ENCODE measurements at places on chromosomes 4 and X.

DNA sequence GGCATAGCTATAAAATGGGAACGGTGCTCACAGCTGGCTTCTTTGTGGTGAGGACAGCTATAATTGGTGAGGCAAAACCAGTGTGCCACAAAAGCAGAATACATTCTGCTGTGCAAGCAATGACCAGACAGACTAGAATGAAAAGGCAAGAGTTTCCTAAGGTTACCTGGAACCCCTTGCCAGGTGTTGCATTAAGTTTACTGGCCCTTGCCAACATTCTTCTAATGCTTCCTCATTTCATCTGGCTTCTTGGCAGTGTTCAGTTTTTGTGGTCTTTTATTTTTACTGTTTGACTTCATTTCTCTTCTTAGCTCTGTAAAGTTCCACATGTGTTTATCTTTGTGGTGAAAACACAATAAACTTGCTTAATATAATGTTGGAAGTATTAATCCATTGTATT, 131.4 kb downstream of the PTTG2 start:
- no peak for DNase-seq

- no peak for DNase-seq
These were observed 327.8 kb downstream of the ARHGAP10 start for GRCh38 chr4:148059617-148060180.

DNA sequence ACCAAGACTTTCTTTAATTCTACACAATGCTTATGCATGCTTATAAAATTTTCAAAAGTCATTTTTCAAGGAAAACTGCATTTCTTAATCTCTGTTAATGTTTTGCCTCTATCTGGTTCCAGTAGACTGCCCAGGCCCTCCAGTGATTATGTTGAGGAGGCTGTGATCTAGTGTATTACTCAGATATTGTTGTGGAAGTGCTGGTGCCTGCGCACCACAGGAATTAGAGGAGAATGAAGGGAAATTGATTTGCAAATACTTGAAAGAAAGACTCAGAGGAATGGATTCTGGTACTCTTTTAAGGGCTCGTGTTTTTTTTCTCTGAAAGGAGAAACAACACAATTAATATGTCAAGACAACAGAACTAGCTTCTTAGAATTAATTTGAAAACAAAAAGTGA, 1015.1 kb downstream of the RPA4 start:
- DNase-seq: no peak

DNA sequence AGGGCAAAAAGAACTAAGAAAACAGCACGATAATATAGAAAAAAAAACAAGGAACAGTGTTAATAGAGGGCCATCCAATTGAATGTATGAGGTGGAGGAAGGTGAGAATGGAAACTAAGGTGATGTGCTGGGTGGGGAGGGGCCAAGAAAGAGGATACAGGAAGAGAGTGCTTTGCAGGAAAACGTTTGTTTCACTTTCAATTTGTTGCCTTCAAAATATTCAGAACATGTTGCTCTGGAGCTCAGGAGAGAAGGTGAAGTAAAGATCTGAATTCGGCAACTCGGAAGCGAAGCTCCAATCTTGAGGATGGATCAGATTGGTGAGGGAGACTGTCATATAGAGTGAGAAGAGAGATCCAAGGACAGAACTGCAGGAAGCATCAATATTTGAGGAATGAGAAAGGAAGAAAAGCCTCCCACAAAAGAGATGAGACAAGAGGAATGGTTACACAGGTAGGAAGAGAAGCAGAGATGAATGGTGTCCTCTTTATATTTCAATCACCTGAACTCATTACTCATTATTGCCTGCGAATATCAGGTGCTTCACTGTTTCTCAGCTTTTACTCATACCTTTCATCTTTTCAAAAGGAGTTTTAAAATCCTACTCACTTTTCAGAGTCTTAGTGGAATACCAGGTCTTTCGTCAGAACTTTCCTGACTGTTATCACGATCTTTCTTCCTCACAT, 14.7 kb upstream of the SEC24D start:
- DNase-seq: peak; percentile 11

- no peak for DNase-seq
These were observed at the start of gene CLGN for GRCh38 chr4:140427106-140427918. TSS of gene CLGN (minus strand) at chr4:140427648. CDS start at chr4:140413078, 14,570 bp downstream.

DNA sequence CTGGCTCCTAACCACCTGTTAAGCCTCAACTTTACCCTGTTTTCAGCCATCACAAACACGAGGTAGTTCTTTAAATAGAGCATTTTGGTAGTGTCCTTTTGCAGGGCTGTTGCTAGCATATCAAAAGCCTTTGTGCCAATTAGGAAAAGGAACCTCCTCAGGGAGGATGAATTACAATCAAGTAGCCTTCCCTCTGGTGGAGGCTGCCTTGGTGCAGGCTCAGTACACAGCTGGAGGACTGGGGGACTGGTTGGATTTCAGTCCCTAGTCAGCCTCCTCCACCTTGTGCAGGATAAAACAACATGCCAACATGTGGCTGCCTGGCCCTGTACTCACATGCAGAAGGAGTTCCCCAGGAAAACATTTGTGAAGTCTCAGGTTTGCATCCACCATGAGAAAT, 53.1 kb downstream of the RASGEF1B start:
- DNase-seq: no peak

GRCh38 chr4:164540987-164541386, 212.9 kb upstream of the SMIM31 start:
- no peak for DNase-seq

DNA sequence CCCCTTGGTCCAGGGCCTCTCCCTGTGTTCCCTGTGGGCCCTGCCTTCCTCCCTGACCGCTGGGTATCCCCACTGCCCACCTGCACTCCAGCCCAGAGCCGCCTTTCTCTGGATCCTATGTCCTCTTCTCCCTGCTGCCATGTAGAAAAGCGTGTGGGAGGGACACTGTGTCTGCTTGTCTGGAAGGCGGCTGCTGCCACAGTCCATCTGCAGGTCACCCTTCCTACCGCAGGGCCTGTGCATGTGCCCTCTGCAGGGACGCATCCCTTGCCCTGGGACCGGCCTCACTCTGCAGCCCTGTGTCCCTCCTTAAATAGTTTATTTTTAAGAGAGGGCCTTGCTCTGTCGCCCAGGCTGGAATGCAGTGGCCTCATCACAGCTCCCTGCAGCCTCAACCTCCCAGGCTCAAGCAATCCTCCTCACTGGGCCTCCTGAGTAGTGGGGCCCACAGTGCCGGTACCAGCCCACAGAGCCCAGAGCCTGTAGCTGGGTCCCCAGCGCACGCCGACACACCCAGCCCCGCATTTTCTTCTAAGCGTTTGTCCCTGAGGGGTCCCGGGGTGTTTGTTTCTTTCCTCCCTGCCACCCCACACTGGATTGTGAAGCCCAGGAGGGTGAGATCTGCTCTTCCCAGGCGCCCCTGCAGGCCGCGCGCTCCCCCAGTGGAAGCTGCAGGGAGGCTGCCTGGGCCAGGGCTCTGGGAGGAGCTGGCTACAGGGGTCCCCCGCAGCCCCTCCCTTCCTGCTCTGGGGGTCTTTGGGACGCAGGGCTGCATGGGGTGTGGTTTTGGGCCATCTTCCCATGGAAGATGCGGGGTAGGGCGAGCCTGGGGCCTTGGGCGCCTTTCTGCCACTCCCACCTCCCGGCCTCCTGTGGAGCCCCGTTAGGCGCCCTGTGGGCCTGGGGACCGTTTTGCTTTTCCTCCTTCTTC, 12.8 kb upstream of the NAT8L start:
- DNase-seq: no peak

DNA sequence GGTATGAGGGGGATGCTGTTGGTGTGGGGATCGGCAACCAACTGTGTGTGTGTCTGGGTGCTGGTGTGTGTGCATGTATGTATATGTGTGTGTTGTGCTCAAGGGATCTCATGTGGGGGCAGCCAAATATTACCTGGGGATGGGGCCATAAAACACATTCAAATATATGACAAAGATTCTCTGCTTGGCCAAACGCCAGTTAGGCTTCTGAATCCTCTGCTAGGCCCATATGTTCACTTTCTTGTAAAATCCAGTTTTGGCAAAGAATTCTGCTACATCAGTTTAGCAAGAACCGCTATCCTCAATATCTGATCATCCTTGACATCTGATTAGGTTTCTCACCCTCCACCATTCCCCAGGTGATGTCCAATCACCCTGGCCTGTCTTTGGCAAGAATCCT, 106.6 kb downstream of the RASL11B start:
- no peak for DNase-seq
